Naive thymus-derived CD4-positive, alpha-beta T cell (primary cell): ENCODE measurements at places on chromosomes 1 and 21. TPM values are rescaled to one million over a fixed set of nuclear protein-coding genes. Genes with fewer than 3 reads are reported as not detected.
A peak's percentile ranks its signal among the peaks of the same experiment; 100 is the strongest.

Gene C4BPB
- 4.9 TPM for total RNA-seq

Gene KCNN3
- total RNA-seq = 0.24 TPM

DNA sequence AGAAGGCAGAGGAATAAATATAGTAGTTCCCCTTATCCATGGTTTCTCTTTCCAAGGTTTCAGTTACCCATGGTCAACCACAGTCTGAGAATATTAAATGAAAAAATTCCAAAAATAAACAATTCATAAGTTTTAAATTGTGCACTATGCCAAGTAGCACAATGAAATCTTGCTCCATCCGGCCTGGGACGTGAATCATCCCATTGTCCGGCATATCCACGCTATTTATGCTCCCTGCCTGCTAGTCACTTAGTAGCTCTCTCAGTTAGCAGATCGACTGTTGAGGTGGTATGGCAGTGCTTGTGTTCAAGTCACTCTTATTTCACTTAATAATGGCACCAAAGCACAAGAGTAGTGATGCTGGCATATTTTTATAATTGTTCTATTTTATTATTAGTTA lies 58.6 kb upstream of the ARHGAP29 start:
- no peak for DNase-seq

DNA sequence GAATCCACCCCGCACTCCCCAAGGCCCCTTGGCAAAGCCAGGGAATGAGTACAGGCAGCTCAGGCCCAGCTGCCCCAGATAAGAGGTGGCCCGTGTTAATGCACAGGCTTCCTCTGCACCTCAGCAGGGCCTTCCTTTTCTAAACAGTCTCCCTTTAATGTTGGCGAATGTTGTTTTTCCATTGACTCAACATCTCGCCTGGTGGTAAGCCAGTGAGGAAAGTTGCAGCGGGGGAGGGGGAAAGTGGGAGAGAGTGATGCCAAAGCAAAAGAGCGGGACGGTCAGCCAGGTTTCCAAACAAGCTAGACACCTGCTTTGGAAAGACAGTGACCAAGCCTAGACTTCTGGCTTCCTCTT lies 10.3 kb upstream of the PROX1 start:
- DNase-seq = no peak

GRCh38 chr1:236618507-236618906 lies 14.2 kb upstream of the HEATR1 start:
- no peak for DNase-seq

DNA sequence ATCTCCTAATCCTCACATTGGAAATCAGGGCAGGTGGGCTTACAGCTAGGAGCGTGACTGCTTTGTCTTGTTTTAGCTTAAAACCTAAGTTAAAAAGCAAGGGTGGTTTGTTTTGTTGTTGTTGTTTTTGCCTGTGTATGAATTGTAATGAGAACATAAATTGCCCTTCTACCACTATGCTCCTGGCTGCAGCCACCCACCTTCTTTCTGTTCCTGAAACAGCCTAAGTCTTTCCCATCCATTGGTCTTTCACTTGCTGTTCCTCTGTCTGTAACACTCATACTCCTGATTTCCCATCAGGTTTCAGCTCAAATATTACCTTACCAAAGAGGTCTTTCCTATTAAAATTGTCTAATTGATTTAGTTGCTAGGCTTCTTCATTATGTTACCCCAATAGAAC lies 604 bp upstream of the TMEM79 start:
- no peak for DNase-seq

GRCh38 chr1:58143972-58144697 lies 402.4 kb downstream of the OMA1 start:
- DNase-seq = no peak

DNA sequence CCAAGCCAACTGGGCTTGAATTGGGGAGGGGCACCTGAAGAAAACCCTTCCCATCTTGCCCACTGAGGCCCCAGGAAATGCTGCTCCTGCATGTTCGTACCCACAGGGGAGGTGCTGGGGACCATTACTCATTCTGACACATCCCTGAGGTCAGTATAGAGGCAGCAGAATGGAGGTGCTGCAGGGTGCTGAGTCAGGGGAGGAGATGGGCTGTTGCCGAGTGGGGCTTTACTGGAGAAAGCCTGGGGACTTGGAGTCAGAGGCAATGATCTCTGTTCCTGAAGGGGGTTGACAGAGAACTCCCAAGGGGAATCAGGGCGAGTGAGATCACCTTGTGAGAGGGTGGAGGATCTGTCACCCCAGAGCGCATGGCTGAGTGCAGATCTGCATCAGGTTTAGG lies 40.2 kb upstream of the KCNA10 start:
- no peak for DNase-seq

DNA sequence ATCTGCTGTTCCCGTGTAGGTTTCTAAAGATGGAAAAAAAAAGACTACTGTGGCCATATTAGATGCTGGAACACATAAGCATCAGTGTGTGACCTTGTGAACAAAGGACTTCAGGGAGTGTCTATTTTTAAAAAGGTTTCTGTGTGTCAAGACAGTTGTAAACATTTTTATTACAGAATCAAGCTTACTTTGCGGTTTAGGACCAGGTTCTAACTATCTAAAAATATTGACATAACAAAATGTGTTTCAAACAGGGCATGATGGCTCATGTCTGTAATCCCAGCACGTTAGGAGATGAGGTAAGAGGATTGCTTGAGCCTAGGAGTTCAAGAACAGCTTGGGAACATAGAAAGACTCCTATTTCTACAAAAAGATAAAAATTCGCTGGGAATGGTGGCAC lies 7.1 kb upstream of the DDI2 start:
- no peak for DNase-seq

GRCh38 chr1:197180252-197180878 lies 33.9 kb upstream of the ASPM start:
- no peak for DNase-seq

GRCh38 chr1:51172811-51173210 lies 63.3 kb upstream of the RNF11 start:
- no peak for DNase-seq

Gene TRIM46
- 4.1 TPM for total RNA-seq

- DNase-seq = no peak
Measured at GRCh38 chr21:39966786-39967185, 99.5 kb downstream of the PCP4 start.

GRCh38 chr1:22031214-22031962 lies 21.1 kb upstream of the CDC42 start:
- peak; percentile 64 for DNase-seq

- no peak for DNase-seq
Measured at GRCh38 chr1:201136355-201137023, 9.5 kb upstream of the ASCL5 start.

DNA sequence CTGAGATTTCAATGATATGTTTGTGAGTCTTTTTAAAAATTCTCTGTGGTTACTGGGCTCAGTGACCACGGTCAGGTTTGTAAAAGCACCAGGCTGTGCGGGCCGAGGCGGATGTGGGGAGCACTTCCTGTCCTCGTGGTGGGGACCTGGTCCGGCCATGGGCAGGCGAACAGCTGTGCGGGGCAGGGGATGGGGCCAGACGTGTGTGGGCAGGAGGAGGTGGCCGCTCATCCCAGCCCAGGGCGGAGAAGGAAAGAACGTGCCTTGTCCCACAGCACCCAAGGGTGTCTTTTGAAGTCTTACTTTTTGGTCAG lies 5.2 kb upstream of the OXCT2 start:
- DNase-seq = no peak

Gene CPLANE2
- 6.6 TPM for total RNA-seq

DNA sequence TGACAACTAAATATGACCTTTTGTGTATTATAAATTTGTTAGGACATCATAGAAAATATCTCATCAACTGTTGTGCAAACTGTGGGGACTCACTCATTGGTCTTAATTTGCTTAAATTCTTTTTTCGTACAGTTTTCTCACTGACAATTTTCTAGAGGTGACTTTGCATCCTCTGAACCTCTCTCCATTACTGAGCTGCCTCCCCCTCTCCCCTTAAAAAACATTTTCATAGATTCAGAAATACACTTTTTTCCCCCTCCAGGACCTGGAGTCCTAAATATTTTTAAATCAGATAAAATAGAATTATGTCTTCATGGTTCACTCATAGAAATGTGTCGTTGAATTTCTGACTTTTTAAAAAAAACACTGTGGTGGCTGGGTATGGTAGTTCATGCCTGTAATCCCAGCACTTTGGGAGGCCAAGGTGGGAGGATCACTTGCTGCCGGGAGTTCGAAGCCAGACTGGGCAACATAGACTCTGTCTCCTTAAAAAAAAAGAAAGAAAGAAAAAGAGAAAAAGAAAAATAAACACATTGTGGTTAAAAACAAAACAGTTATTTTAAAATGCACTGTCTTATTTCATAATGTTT lies 1.5 kb downstream of the CNST start:
- no peak for DNase-seq

Gene OR2T33
- total RNA-seq = not detected

Gene MPL
- not detected in 2 replicates for total RNA-seq

GRCh38 chr1:245797592-245798348 lies 643.0 kb downstream of the KIF26B start:
- DNase-seq = no peak

DNA sequence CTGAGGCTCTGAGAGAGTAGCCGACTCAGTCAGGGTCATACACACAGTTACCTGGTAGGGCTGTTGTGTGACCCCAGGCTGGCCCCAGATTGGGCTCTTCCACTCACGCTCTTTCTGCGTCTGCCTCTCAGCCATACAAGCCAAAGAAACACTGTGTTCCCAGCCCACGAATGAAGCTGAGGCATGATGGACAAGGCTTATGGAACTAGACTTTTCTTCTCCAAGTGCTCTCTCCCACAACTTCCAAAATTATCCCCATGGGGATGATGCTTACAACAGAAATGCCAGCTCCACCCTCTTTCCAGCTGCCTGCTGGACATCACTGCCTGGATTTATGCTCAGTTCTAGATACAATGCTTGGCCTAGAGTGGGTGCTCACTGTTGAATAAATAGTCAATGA lies 102.8 kb upstream of the JUN start:
- no peak for DNase-seq

GRCh38 chr1:25991937-25992688 lies 5.8 kb downstream of the PAFAH2 start:
- no peak for DNase-seq

GRCh38 chr1:184734980-184735379 lies 19.7 kb downstream of the EDEM3 start:
- no peak for DNase-seq

Gene IFNLR1
- total RNA-seq = 3.8 TPM

DNA sequence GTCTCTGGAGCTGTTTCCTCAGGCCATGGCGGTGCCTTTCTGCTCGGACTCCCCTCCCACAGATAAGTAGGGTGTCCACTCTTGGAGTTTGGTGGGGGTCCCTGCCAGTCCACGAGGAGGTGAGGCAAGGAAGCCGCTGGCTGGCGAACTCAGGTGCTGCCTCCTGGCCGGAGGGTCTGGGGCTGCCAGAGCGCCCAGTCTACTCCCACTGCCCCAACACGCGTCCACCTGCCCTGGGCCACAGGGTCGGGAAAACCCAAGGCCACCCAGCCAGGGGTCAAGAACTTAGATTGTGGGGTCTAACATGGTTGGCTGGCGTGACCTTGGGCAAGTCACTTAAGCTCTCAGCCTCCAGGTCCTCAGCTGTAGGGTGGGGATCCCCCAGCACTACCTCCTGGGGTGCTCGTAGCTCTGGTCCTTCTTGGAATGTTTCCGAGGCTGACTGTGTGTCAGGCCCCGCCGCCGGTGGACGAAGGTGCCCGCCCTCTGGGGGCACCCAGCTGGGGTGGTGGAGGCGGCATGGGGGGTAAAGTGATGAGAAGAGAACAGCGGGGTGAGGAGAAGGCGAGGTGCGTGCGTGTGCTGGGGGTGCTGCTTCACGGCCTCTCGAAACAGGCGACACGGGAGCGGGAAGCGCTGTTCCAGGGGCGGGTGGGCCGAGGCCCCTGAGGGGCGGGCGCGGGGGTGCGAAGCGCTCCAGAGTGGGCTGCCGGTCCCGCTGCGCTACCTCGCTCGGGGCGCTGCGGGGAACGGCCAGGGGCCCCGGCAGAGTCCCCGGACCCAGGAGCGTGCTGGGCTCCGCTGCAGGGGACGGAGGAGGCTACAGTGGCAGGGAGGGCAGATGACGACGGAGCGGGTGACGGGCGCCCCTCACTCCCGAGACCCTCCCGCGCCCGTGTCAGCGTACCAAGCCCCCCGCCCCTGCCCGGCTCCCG lies 1.2 kb downstream of the SH2D5 start:
- DNase-seq = no peak

GRCh38 chr1:150552128-150552910 lies 3.1 kb downstream of the ADAMTSL4 start:
- DNase-seq = no peak

GRCh38 chr1:83834621-83835264 lies 164.2 kb downstream of the TTLL7 start:
- no peak for DNase-seq
